ENCODE measurements at places on chromosomes 3 and 15.

GRCh38 chr15:92910451-92910850, 10.3 kb downstream of the CHD2 start:
- DNase-seq, result no peak

GRCh38 chr3:168285506-168285905, 189.8 kb upstream of the GOLIM4 start:
- no peak for DNase-seq

GRCh38 chr15:67777773-67778172, 47.5 kb upstream of the SKOR1 start:
- no peak for DNase-seq

GRCh38 chr15:90115783-90116182, 13.5 kb upstream of the IDH2 start:
- DNase-seq, result no peak

- no peak for DNase-seq
Observed at GRCh38 chr3:123270818-123271217, 69.1 kb downstream of the SEC22A start.

GRCh38 chr3:47083786-47084185, 80.1 kb downstream of the SETD2 start:
- no peak for DNase-seq

DNA sequence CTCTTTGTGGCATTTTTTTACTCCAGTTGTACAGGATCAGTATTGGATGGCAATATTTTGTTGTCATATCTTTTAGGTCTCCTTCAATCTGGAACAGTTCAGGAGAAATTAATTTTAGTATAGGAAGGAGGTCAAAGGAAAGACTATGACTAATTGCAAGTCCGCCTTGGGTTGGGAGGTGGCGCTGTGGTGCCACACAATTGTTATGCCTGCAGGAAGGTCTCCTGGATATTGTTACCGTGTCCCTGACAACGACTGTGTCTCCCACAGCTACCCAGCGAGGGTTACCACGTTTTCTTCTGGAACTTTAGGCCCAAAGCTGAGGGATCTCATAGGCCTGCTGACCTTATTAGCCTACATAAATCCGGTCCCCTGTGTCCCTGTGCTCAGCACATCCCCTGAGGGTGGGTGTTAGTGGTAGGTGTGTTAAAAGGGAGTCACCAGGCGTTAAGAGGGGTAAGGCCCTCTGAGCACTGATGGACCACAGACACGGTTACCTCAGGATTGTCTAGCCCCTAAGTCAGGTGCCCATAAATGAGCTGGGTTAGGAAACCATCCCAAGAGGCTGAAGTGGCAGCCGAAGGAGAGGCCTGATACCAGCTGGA, 31.5 kb downstream of the KCNAB1 start:
- DNase-seq, result peak; percentile 59

- no peak for DNase-seq
Observed at GRCh38 chr15:90033006-90033405, 31.9 kb downstream of the ZNF710 start.

DNA sequence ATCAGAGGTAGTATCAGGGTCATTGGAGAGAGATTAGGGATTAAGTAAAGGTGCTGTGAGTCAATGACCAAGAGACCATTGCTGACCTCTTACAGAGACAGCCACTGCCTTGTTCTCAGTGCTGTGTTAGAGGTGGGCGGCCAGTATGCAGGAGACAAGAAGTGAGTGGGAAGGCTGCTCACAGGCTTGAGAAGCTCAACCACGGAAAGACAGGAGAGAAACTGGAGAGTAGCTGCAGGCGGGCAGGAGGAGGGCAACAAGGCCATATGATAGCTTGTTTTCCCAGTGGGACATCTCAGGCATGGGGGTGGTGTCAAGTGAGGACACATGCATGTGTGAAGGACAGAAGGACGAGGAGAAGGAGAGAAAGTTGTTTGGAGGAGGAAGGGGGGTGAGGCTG, 237.3 kb downstream of the PDCD6IP start:
- no peak for DNase-seq

GRCh38 chr15:97893967-97894366, 66.5 kb upstream of the ARRDC4 start:
- no peak for DNase-seq

DNA sequence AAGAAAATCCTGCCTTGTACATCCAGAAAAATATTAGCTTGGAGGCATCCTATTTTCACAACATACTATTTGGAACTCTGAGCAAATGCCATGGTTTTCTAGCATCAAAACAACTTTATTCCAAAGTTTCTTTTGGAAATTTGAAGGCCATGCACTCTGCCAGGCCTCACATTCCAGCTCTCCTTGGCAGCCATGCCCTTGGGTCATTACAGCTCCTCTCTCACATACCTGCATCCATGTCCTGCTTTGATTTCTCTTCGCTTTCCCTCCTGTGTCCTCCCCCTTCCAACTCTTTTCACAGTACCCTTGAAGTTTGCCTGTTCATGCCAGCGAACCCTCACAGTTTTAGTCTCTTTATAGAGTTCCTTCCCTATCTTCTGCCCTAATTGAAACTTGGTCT, 70.9 kb upstream of the TPRG1 start:
- DNase-seq, result no peak

- no peak for DNase-seq
Observed at GRCh38 chr3:5006755-5007202, 27.5 kb downstream of the BHLHE40 start.

Data from neural crest cell (in vitro differentiated cells).